ENCODE measurements at places on chromosomes 12 and 14.

- DNase-seq = peak; percentile 52
These were observed 42.8 kb upstream of the CORO1C start for GRCh38 chr12:108773798-108774788.

DNA sequence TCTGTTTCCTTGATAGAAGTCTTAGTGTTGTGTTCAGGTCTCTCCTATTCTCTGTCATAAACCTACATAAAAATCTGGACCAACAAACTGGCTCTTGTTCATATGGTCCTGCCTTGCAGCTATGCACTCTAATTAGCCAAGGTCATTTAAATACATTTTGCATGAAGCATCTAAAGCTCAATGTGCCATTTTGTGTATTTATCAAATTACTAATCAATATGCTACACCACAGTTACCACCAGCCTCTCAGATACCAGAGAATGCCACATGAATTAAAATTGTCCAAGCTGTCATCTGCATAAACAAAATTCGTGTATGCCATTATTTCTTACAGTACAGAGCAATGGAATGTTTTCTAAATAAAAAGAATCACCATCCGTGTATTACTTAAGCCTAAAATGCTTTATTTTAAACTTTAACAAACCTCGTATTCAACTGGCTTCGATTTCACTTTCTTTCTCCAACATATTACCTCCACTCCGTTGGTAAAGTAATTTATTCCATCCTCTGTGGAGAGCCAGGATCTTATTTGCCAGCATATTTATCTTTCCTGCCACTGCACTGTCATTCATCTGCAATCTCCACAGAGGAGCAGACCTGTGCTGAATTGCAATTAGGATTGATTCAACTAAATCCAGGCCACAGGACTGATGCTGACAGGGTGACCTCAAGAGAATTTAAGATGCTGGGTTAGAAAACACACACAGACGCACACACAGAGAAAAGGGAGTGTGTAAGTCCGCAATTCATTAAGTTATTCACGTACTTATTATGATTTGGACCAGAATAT lies 284.1 kb upstream of the FOXG1 start:
- no peak for DNase-seq

DNA sequence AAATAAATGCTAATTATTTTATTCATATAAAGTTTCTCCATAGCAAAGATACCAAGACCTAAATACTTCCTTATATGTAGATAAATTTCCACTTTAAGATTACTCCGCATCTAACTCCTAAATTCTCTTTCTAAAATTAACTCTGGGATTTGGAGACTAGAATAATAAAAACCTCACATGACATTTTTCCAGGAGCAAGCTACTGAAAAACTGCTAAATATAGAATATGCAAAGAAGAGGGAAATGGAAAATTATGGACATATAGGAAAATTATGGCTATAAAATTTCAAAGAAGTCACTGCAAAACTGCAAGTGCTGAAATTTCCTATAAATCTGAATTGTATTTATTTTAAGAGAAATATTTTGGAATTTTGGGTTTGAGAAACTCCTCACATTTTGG lies 186.2 kb downstream of the DUSP6 start:
- DNase-seq = no peak

- no peak for DNase-seq
These were observed 27.3 kb downstream of the VPS37B start for GRCh38 chr12:122868471-122869177.

DNA sequence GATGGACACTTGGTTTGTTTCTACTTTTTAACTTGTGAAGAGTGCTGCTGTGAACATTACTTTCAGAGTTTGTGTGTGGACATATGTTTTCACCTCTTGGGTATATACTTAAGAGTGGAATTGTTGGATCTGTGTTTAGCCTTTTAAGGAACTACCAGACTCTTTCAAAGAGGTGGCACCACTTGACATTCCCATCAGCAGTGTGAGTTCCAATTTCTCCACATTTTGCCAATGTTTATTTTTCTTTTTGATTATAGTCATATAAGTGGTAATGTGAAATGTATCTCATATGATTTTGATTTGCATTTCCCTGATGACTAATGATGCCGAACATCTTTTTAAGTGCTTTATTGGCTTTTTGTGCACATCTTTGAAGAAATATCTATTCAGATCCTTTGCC lies 44.8 kb downstream of the ARHGAP5 start:
- DNase-seq = no peak

- DNase-seq = no peak
These were observed 4.7 kb downstream of the SRGAP1 start for GRCh38 chr12:63849106-63849620.

DNA sequence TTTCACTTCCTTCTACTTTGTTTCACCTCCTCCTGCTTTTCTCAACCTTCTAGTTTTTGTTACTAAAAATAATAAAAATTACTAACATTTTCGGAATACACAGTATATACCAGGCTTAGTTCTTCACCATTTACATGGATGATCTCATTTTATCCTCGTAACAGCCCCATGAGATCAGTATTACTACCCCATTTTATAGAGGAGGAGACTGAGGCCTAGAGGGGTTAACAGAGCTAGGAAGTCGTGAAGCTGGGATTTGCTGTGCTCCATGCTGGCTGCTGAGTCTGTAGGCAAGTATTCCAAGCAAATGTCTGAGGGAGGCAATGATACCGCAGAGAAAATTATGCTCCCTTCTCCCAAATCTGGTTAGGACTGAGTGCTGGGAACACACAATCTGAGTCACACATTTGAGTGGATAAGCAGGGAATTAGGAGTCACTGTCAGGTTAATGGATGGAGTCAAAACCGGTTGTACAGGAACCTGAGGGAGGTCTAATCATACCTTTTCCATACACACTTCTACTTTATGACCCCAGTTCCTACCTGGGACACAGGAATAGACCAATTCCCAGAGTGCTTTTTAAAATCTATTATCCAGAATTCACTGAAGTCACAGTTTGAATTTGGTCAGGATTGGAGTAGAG lies 51.1 kb downstream of the ZFYVE26 start:
- no peak for DNase-seq

DNA sequence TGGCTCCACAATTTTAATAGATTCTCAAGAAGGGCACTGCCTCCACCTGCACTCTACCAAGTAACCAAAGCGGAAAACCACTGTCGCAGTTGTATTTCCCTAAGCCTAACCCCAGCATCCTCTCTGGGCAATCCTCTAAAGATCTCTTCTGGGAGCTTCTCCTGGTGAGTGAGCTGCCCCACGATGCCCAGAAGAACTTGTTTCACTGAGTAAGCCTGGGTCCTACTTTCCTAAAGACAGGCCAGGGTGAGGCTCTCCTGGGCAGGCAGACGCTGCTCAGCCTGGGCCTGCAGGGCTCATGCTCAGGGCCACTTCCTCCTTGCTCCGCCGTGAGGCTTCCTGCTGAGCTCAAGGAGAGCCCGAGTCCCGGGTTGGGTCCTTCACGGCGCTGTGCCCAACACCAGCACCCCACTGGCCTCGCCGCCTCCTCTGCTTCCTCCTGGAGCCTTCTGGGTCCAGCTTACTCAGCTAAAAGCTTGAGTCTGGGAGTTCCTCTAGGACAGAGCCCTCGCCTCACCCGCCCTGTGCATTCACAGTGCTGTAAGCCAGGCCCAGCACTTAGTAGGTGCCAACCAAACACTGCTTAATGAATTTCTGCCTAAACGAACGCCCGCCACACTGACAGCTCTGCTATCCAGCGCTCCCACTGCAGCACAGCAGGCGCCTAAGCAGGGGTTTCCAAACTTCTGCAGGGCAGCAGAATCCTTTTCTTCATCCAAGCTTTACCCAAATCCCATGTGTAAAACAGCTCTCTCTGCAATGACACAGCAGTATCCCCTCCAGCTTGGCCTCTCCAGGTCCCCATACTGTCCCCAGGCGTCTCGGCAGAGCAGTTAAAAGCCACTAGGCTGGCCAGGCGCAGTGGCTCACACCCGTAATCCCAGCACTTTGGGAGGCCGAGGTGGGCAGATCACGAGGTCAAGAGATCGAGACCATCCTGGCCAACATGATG lies 5.7 kb downstream of the RAB35 start:
- DNase-seq = no peak

DNA sequence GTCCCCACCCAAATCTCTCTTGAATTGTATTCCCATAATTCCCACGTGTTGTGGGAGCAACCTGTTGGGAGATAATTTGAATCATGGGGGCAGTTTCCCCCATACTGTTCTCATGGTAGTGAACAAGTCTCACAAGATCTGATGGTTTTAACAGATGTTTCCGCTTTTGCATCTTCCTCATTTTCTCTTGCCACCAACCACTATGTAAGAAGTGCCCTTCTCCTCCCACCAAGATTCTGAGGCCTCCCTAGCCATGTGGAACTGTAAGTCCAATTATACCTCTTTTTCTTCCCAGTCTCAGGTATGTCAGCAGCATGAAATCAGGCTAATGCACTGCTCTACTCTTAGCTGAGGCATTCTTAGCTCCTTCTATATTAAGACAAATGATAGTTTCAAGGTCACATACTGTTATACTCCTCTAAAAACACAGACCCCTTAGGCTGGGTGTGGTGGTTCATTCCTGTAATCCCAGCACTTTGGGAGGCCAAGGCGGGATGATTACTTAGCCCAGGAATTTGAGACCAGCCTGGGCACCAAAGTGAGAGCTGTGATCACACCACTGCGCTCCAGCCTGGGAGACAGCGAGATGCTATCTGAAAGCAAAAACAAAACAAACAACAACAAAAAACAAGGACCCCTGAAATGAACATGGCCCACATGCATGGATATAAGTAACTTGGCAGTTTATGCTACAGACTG lies 3.6 kb downstream of the SCAF11 start:
- DNase-seq = no peak

DNA sequence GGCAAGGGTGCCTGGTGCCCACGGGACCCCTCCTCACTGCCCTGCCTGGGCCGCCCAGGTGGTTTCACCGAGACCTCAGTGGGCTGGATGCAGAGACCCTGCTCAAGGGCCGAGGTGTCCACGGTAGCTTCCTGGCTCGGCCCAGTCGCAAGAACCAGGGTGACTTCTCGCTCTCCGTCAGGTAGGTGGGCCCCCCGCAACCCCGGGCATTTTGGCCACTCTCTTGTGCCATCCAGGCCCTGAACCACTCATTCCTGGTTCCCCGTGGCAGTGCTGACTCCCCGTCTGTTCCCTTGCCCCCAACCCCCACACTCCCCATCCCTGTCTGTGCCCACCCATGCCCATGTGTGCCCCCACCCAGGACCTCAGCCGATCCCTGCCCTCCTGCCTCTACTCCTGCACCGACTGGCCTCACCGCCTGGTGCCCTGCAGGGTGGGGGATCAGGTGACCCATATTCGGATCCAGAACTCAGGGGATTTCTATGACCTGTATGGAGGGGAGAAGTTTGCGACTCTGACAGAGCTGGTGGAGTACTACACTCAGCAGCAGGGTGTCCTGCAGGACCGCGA lies 480 bp downstream of the PTPN6 start:
- DNase-seq = no peak

DNA sequence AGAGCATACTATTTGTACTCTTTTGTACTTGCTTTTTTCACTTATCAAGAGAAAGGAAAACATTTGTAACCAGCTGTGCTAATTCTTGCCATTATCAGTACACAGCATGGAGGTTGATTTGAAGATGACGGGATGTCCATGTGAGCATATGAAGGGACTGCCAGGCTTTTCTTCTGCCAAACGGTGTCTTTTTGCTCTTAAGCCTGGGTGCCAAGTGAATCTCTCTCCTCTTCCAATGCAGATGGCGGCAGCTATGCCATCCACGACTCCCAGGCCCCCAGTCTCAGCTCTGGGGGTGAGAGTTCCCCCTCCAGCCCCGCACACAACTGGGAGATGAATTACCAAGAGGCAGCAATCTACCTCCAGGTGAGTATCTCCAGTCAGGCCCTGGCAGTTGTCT lies 38.9 kb downstream of the TPCN1 start:
- no peak for DNase-seq

GRCh38 chr12:5012337-5012736 lies 31.3 kb upstream of the KCNA5 start:
- DNase-seq = no peak

GRCh38 chr14:59131938-59132795 lies 56.3 kb upstream of the DAAM1 start:
- no peak for DNase-seq

DNA sequence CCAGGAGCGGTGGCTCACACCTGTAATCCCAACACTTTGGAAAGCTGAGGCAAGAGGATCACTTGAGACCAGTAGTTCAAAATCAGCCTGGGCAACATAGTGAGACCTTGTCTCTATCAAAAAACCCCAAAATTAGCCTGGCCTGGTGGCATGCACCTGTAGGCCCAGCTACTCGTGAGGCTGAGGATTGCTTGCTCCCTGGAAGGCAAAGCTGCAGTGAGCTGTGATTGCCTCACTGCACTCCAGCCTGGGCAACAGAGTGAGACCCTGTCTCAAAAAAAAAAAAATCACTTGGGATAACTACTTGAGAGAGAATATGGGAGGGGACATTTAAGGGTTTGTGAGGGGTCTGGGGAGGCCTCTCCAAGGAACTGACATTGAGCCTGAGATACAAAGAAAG lies 109.0 kb downstream of the GPATCH2L start:
- no peak for DNase-seq

GRCh38 chr12:93333828-93334227 lies 43.9 kb upstream of the NUDT4 start:
- DNase-seq = no peak

DNA sequence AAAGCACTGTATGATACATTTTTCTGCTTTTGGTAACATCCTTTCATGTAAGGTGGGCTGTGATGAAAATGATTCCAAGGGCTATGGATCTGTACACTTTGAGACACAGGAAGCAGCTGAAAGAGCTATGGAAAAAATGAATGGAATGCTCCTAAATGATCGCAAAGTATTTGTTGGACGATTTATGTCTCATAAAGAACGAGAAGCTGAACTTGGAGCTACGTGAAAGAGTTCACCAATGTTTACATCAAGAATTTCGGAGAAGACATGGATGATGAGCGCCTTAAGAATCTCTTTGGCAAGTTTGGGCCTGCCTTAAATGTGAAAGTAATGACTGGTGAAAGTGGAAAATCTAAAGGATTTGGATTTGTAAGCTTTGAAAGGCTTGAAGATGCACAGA lies 22.1 kb upstream of the SRGAP1 start:
- no peak for DNase-seq

Measured in nephron progenitor cell (in vitro differentiated cells).